ENCODE measurements at places on chromosomes 5 and 9.
A peak's percentile ranks its signal among the peaks of the same experiment; 100 is the strongest.

DNA sequence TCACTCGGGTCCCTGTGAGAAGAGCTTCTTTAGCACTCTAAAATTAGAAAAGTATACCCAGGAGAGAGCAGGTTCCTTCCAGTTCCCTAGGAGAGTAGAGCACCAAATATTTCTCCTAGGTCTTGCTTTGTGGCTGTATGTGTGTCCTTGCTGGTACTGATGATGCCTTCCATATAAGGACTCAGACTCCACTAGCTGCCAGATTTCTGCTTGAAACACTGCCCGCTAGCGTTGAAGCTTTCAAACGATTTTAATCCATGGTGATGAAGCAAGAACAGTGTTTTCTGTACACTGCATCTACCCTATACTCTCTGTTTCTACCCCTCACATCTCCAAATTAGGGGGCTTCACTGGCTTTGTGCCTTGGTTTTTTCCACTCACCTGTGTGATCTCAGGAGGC is 2.4 kb upstream of the SMC2 start:
- no peak for DNase-seq

DNA sequence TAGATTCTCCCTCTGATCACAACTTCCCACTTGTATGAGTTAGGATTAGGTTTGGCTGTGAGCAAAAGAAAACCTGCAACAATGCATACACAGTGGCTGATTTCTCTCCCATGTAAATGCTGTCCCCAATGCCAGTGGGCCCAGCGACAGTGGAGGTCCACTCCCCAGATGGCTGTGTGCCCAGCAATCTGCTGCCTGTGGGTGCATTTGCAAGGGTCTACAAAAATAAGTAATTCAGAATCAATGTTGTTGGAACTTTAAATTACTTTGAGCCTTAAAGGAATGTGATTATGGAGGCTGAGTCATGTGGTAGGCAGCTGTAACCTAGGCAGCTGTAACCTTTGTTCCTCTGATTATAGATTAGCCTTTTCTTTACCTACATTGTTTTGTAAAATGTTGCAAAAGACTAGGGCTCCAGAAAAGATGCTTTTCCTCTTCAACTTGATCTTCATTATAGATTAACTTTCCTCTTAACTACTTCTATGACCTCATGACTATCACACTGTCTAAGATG is 14.2 kb upstream of the MXD3 start:
- DNase-seq: no peak

GRCh38 chr5:132000677-132001453 is 10.6 kb downstream of the ACSL6 start:
- DNase-seq: no peak

DNA sequence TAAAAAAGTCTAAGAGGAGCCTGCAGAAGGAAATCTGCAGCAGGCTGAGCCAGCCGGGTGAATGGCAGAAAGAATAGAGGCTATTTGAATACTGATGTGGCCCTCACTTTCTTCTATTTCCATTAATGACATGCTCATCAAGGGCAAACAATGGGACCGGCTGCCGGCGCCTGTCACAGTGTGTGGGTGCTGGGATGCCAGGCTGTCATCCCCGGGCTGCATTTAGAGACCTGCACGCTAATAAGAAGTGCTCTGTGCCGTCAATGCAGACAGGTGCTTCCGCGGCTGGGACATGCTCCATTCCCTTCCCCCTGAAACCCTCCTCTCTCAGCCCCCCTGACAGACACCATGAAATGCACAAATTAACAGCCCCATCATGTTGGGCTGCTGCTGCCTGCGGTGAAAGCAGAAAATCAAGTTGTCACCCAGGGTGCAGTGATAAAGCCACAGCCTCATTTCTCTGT is 217.7 kb upstream of the TBCA start:
- no peak for DNase-seq

- no peak for DNase-seq
Observed at GRCh38 chr5:132464156-132464939, 26.2 kb downstream of the IRF1 start.

GRCh38 chr9:130058154-130058553 is 4.4 kb downstream of the GPR107 start:
- no peak for DNase-seq

- DNase-seq: no peak
Observed at GRCh38 chr9:98251551-98251950, 3.9 kb downstream of the TBC1D2 start.

GRCh38 chr5:140115186-140115500 is 1.2 kb downstream of the PURA start:
- DNase-seq: no peak

DNA sequence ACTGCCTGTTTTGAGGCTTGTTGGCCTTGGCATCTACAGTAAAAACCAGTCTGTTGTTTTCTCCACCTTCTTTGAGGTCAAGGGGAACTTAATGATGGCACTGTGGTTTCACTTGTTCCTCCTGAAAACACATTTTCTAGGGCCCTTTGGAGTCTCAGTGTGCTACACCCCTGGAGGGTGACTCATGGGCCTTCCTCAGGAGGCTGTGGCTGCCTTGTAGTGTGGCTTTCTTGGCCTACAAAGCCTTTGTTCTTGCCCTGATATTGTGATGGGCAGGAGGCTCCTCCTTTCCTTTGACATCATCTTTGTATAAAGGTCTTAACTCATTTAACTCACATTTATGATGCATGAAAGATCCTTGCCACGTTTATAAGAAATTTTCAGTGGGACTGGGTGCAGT is 56.3 kb upstream of the GPBP1 start:
- peak; percentile 43 for DNase-seq
